H1 (cell line): ENCODE measurements at places on chromosomes 7 and 10. TPM values are rescaled to one million over a fixed set of nuclear protein-coding genes. Genes with fewer than 3 reads are reported as not detected.
A peak's percentile ranks its signal among the peaks of the same experiment; 100 is the strongest.

GRCh38 chr7:103989200-103989784, at the start of gene RELN:
TSS of gene RELN (minus strand) at chr7:103989658. CDS start at chr7:103989356, 302 bp downstream.
- DNase-seq: no peak
- H3K4me3 ChIP-seq: peak within 1 kb of the TSS; percentile 46
- H3K36me3 ChIP-seq: no peaks in the 10 kb centered on the region
- H3K4me1 ChIP-seq: no peaks in the 10 kb centered on the region
- H3K27ac ChIP-seq: no peak within 1 kb of the TSS

DNA sequence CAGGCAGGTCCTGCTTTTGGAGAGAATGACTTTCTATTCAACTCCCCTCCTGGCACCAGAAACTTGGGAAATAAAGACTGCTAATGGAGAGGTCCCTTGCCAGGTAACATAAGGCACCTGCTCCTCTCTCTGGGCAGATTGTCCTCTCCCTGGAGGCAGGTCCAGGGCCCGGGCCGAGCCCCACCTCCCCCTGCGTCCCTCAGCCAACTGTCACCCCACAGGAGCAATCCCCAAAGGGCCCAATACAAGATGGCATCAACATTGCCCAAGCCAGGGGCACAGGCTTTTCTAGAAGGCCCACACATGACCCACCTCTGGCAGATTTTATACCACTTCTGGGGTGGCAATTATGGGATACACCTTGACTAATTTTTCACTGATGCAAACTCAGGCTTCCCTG, 145.2 kb downstream of the HERPUD2 start:
- DNase-seq: no peak
- no peak overlapping the region for H3K27ac ChIP-seq
- no peaks in the 10 kb centered on the region for H3K27me3 ChIP-seq
- H3K4me1 ChIP-seq: no peaks in the 10 kb centered on the region
- H3K4me3 ChIP-seq: no peak overlapping the region

Gene NKX2-3
- total RNA-seq: not detected in 2 replicates

- H3K36me3 ChIP-seq: no peaks in the 10 kb centered on the region
- no peaks in the 10 kb centered on the region for H3K4me1 ChIP-seq
- no peak overlapping the region for H3K4me3 ChIP-seq
- peak; percentile 10 for DNase-seq
These were observed 38.8 kb downstream of the TMEM60 start for GRCh38 chr7:77759294-77759889.

DNA sequence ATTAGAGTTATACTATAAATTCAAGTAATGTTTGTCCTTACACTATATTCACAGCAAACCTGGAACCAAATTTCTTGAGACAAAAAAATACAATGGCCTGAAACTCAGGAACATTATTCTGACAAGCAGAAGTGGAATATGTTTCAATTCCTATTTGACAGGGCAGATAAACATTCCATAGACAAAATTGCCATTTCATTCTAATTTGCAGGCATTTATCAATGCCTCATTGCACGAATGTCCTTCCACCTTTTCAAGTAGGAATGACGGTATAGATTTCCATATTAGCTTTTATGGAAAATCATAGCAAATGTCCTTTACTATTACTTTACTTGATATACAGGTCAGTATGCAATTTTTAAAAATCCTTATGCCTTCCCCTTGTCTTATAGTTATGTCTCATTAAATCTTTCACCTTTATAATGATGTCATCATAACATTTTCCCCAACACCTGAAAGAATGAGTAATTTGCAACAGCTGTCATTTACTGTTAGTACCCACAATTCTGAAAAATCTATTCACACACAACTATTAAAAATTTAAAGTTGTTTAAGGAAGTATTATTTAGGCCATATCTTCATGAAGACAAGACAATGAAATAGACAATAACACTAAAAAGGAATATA, 299.7 kb upstream of the SEMA3C start:
- no peaks in the 10 kb centered on the region for H3K36me3 ChIP-seq
- DNase-seq: no peak
- no peak overlapping the region for H3K4me3 ChIP-seq
- H3K27me3 ChIP-seq: no peaks in the 10 kb centered on the region
- no peaks in the 10 kb centered on the region for H3K4me1 ChIP-seq

DNA sequence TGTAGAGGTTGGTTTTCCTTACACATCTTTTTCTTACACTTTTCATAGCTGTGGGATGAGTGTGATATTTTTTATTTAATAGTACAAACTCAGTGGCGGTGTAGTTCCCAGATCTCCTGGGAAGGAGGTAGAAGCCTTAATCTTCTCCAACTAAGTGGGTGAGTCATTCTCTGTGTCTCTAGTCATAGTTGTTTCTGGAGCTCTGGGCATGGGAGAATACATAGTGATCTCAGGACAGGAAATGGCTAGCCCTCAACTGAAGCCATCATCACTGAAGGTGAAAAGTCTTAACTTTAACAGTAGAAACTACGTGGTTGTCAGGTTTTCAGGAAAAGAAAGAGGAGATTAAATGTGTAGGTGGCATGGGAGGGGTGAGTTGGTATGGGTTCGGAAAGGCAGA, 319.4 kb upstream of the FZD8 start:
- H3K4me1 ChIP-seq: peaks cover 2% of the 10 kb centered on the region; the same call in 1 of the 2 replicates
- H3K27me3 ChIP-seq: no peaks in the 10 kb centered on the region
- H3K27ac ChIP-seq: no peak overlapping the region
- H3K36me3 ChIP-seq: no peaks in the 10 kb centered on the region
- H3K4me3 ChIP-seq: no peak overlapping the region

DNA sequence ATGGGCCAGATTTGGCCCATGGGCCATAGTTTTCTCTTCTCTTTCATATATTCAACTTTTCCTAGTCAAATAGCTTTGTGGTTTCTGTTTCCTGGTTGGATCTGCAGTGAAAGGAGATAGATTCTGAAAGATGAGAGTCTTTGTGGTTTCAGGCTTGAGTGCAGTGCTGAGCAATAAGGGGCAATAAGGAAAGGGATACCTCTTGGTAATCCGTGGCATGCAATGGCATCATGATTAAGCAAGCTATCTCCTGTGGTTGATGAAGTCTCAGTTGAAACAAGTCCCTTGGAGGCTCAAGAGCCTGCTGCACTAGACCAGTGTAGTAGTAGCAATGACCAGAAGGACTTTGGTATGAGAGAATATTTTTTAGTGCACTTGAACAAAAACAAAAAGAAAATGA, 187.7 kb upstream of the CNTNAP2 start:
- no peaks in the 10 kb centered on the region; the same call in 1 of the 2 replicates for H3K4me1 ChIP-seq
- no peaks in the 10 kb centered on the region for H3K27me3 ChIP-seq
- H3K27ac ChIP-seq: no peak overlapping the region
- no peak overlapping the region for H3K4me3 ChIP-seq

Gene PDE1C
- total RNA-seq: 0.67 and 1.1 TPM in 2 replicates

- H3K4me1 ChIP-seq: no peaks in the 10 kb centered on the region; the same call in 1 of the 2 replicates
- peaks cover 5% of the 10 kb centered on the region; the same call in 1 of the 2 replicates for H3K36me3 ChIP-seq
- DNase-seq: no peak
- H3K27me3 ChIP-seq: peaks cover 10% of the 10 kb centered on the region
- peak overlapping the region; percentile 47; the same call in 1 of the 2 replicates for H3K4me3 ChIP-seq
- H3K27ac ChIP-seq: no peak overlapping the region
These were observed 1.4 kb downstream of the DNAH11 start for GRCh38 chr7:21544303-21544656.

DNA sequence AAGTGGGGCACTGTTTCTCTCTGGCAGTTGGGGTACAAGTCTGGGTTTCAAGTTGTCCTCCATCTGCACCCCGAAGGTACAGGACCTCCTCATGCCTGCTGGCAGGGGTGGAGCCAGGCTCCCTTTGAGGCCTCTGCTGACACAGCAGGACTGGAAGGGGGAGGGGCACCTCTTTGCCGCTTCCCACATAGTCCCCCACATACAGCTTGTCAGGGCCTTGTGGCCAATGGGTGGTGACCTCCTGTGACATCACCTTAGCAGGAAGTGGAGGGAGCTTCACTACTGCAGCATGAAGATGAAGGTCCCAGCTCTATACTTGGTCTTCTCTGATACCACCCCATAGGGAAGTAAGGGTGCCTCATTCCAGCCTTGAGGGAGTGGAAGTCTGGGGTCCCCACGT, 167.8 kb downstream of the RAMP3 start:
- no peak for DNase-seq
- H3K4me1 ChIP-seq: no peaks in the 10 kb centered on the region
- H3K27ac ChIP-seq: no peak overlapping the region
- no peak overlapping the region for H3K4me3 ChIP-seq

- DNase-seq: no peak
- H3K4me3 ChIP-seq: no peak overlapping the region
- H3K27me3 ChIP-seq: no peaks in the 10 kb centered on the region
These were observed 28.1 kb downstream of the DLG5 start for GRCh38 chr10:77898323-77899079.

DNA sequence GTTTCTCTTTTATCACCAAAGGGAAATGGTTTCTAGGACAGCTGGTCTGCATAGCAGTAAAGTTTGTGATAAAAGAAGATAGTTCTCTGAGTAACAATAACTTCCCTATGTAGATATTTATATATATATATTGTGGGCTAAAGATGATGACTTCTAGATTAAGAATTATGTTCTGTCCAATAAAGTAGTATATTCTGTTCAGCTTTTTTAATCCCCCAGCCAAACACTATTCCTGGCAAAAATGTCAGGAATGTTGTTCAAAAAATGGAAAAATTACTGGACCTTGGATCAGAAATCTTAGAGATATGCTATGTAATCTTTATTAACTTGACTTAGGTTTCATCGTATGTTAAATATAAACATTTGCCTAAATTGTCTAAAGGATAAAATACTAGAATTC, 136.3 kb upstream of the GNAI1 start:
- H3K4me3 ChIP-seq: no peak overlapping the region
- H3K27ac ChIP-seq: no peak overlapping the region
- no peaks in the 10 kb centered on the region for H3K36me3 ChIP-seq
- H3K4me1 ChIP-seq: no peaks in the 10 kb centered on the region
- no peaks in the 10 kb centered on the region for H3K27me3 ChIP-seq

GRCh38 chr7:132656846-132657776, 80.8 kb upstream of the PLXNA4 start:
- H3K36me3 ChIP-seq: no peaks in the 10 kb centered on the region
- DNase-seq: peak; percentile 55
- peaks cover 4% of the 10 kb centered on the region for H3K4me1 ChIP-seq

DNA sequence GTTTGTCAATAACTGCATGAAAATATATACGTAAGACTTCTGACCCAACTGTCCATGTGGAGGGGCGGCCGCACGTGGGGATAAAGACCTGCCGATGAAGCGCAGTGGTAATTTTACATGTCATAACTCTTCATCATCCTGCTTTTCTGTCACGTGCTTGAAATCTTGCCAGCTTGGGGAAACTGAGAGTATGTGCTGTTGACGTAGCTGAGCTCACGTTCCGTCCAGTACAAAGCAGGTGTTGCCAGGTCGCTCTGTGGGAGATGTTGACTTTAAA, 105.1 kb downstream of the INPP5A start:
- H3K36me3 ChIP-seq: no peaks in the 10 kb centered on the region
- no peak overlapping the region for H3K4me3 ChIP-seq
- no peak overlapping the region for H3K27ac ChIP-seq
- no peak for DNase-seq
- H3K27me3 ChIP-seq: no peaks in the 10 kb centered on the region

GRCh38 chr10:126060261-126060931, 164.0 kb downstream of the FANK1 start:
- H3K27me3 ChIP-seq: no peaks in the 10 kb centered on the region
- no peak for DNase-seq
- H3K36me3 ChIP-seq: no peaks in the 10 kb centered on the region

DNA sequence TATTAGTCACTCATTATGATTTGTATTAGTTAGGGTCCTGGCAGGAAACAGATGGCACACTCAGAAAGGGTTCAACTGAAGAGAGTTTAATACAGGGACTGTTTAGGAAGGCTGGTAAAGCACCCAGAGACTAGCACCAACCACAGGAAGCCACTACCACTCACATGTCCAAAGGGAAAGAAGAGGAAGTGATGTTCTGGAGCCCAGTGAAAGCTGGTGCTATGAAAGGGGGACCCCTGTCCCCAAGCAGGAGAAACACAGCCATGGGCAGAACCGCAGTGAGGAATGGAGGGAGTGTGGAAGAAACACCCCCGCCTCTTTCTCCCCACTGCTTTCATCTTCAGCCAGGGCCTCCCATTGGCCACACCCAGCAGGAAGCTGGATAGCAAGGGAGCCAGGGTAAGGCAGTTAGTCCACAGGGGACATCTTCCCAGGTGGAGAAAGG, 3.2 kb upstream of the VSIR start:
- H3K27ac ChIP-seq: no peak overlapping the region; the same call in 1 of the 2 replicates
- H3K4me1 ChIP-seq: 0 out of 2 replicates have a peak, but pooled peaks cover 7% of the 10 kb centered on the region
- H3K4me3 ChIP-seq: no peak overlapping the region
- no peaks in the 10 kb centered on the region for H3K36me3 ChIP-seq
- peaks cover 17% of the 10 kb centered on the region for H3K27me3 ChIP-seq

DNA sequence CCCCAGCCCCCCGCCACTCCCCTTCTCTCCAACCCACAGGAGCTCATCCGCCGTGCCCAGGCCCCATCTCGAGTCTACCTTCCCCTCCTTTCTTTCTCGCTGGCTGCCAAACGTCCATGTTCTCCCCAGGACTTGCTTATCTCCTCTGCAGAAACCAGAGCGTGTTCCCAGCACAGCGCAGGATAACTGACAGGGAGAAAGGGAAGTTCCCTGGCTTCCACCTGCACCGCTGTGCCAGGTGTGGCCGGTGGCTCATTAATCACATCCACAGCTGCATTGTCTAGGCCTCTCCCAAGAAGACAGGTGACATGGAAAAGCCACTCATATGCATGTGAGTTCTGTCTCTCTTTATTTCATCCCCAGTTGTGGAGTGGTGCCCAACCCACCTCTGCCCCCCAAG, 113.2 kb downstream of the ITIH5 start:
- no peak overlapping the region for H3K27ac ChIP-seq
- peaks cover 9% of the 10 kb centered on the region for H3K4me1 ChIP-seq
- H3K27me3 ChIP-seq: no peaks in the 10 kb centered on the region
- H3K4me3 ChIP-seq: no peak overlapping the region

Gene MALRD1
- 0.32 and 0.92 TPM in 2 replicates for total RNA-seq

DNA sequence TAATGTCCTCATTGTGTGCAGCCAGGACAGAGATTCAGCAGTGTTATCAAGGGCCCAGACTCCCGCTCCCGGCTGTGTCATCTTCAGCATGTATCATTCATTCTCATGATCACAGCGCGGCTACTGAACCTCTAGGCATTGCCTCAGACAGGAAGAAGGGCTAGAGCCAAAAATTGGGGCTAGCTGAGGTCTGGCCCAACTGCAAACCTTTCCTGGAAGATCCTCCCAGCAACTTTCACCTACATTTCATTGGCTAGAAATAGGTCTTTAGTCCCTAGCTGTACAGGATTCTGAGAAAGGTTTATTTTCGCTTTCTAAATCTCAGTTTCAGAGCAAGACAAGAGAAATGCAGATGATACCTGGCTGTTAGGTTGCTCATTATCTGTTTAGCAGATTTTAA, 81.9 kb downstream of the CREM start:
- no peaks in the 10 kb centered on the region for H3K27me3 ChIP-seq
- H3K4me3 ChIP-seq: no peak overlapping the region
- H3K27ac ChIP-seq: no peak overlapping the region
- no peak for DNase-seq
- peaks cover 3% of the 10 kb centered on the region; the same call in 1 of the 2 replicates for H3K4me1 ChIP-seq

Gene RPEL1
- total RNA-seq: not detected in 2 replicates

Gene GIMAP1
- total RNA-seq: not detected in 2 replicates

GRCh38 chr10:121696854-121697253, 98.6 kb upstream of the FGFR2 start:
- H3K4me3 ChIP-seq: no peak overlapping the region
- no peak overlapping the region for H3K27ac ChIP-seq
- H3K36me3 ChIP-seq: no peaks in the 10 kb centered on the region
- no peaks in the 10 kb centered on the region for H3K27me3 ChIP-seq

- no peak overlapping the region for H3K27ac ChIP-seq
- DNase-seq: no peak
- no peak overlapping the region for H3K4me3 ChIP-seq
- H3K4me1 ChIP-seq: no peaks in the 10 kb centered on the region
- H3K27me3 ChIP-seq: no peaks in the 10 kb centered on the region
These were observed 182.8 kb upstream of the CDCA7L start for GRCh38 chr7:22128528-22128920.
